Left ventricle myocardium inferior (tissue), 1 donor: ENCODE measurements at places on chromosomes 6 and 20.

DNA sequence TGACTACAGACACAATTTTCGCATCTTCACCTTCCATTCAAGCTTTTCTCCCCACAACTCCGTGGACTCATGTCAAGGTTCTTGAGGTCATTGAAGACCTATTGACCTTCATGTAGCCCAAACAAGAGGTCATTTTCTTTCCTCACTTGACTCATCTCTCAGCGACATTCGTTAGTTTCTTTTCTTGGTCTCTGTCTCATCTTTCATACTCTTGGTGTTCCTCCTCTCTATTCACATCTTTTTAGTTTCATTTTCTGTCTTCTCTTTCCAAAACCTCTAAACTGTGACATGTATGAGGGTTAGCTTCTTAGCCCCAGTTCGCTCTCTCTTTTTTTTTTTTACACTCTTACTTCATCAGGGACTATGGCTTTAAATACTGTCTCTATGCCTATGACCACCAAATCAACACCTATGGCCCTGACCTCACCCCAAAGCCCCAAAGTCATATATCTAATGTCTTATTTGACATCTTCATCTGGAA lies 128.6 kb upstream of the BACH2 start:
- DNase-seq: no peak
- peaks cover 7% of the 10 kb centered on the region for H3K4me1 ChIP-seq
- H3K4me3 ChIP-seq: no peak overlapping the region
- H3K27me3 ChIP-seq: no peaks in the 10 kb centered on the region

- H3K4me3 ChIP-seq: no peak overlapping the region
- no peak overlapping the region for H3K27ac ChIP-seq
- H3K27me3 ChIP-seq: no peaks in the 10 kb centered on the region
Observed at GRCh38 chr6:98639089-98639635, 195.2 kb upstream of the POU3F2 start.

DNA sequence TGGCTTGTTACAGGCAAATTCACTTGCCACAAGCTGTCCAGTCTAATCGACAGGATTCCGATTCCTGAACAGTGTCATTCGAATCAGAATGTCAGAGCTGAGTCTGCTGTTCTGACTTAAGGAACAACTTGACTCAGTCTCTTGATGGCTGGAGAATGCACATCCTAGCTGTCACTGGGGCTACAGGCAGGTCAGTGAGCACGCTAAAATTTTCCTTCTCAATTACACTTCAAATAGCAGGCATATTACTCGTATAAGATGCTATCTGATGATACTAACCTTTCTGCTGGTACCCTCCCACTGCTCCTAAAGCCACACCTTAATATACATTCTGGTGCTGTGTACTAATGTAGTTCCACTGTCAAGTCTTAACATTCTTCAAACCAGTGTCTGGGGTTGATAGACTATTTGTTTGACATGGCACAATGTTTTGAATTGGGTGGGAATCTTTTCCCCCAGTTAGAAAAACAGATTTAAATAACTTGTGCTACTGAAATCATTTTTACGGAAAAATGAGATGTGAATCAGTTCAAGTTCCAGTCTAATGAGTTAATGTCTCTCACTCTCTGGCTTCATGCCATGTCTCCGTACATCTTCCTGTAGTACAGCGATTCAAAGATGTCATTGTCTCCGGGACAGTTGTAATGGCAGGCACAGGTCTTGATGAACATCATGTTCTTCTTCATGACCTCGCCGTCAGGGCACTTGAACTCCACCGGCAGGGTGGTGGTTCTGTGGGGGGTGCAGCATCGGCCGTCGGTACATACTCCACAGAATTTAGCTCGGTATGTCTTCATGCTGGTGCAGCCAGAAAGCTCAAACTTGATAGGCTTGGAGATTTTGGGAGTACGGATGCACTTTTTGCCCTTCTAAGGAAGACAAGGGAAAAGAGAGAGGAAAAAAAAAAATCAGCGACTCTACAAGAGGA lies 2.2 kb downstream of the CCN2 start:
- DNase-seq: no peak
- peaks cover 47% of the 10 kb centered on the region for H3K4me1 ChIP-seq
- H3K36me3 ChIP-seq: peaks cover 3% of the 10 kb centered on the region
- peak overlapping the region; percentile 97 for H3K27ac ChIP-seq
- peak overlapping the region; percentile 80 for H3K4me3 ChIP-seq

GRCh38 chr6:3523966-3524365 lies 67.1 kb upstream of the SLC22A23 start:
- H3K36me3 ChIP-seq: no peaks in the 10 kb centered on the region
- no peak overlapping the region for H3K4me3 ChIP-seq
- H3K27me3 ChIP-seq: peaks cover 83% of the 10 kb centered on the region
- H3K27ac ChIP-seq: no peak overlapping the region

GRCh38 chr6:67887747-67888545 lies 747.1 kb upstream of the ADGRB3 start:
- no peak overlapping the region for H3K4me3 ChIP-seq
- no peaks in the 10 kb centered on the region for H3K4me1 ChIP-seq
- DNase-seq: no peak

DNA sequence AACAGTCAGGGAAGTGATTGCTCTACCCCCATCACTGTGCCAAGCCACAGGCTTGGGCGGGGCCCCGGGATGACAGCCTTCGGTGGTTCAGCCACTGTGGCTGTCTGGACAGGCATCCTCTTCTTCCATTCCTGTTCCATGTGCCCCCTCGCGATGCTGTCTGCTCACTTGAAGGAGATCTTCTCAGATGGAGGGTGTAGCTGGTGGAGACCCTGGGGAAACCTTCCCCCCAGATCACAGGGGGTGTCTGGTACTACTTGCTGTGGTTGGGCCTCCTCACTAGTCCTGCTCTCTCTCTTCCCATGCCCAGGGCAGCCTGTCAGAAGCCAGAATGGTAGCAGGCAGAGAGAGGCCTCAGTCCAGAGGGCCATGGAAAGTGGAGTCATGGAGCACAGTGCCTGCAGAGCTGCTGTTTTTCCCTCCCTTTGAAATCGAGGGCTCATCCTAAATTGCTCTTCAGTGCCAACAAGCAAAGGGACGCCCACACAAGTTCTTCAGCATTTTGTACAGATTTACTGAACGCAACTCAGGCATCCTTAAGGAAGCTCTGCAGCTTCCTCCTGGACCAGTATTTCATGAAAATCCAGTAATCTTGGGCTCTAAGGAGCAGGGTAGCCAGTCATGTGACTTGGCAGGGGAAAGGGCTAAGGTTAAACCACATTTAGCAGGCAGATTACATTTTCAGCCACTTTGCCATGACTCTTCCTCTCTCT lies 326.6 kb downstream of the ZFAND3 start:
- H3K27ac ChIP-seq: no peak overlapping the region
- peaks cover 3% of the 10 kb centered on the region for H3K36me3 ChIP-seq
- DNase-seq: no peak
- H3K27me3 ChIP-seq: no peaks in the 10 kb centered on the region
- peaks cover 41% of the 10 kb centered on the region for H3K4me1 ChIP-seq

DNA sequence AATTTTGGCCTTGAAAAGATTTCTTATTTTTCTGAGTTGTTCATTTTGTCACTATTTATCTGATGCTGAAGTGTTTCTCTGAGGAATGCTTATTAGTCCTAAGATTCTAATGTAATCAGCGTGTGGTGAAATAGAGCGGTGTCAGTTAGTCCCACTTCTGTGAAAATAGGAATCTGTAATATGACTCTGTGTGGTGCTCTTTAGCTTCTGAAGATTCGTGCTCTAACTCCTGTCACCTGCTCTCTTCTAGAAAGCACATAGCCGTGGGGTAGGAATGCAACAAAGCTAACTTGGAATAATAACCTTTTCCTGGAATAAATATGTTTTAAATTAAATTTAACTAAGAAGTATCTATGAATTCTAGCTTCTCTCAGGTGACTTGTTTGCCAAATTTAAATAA lies 90.4 kb downstream of the BCKDHB start:
- H3K27ac ChIP-seq: peak overlapping the region; percentile 59
- no peaks in the 10 kb centered on the region for H3K36me3 ChIP-seq
- H3K4me1 ChIP-seq: peaks cover 28% of the 10 kb centered on the region
- H3K4me3 ChIP-seq: no peak overlapping the region

DNA sequence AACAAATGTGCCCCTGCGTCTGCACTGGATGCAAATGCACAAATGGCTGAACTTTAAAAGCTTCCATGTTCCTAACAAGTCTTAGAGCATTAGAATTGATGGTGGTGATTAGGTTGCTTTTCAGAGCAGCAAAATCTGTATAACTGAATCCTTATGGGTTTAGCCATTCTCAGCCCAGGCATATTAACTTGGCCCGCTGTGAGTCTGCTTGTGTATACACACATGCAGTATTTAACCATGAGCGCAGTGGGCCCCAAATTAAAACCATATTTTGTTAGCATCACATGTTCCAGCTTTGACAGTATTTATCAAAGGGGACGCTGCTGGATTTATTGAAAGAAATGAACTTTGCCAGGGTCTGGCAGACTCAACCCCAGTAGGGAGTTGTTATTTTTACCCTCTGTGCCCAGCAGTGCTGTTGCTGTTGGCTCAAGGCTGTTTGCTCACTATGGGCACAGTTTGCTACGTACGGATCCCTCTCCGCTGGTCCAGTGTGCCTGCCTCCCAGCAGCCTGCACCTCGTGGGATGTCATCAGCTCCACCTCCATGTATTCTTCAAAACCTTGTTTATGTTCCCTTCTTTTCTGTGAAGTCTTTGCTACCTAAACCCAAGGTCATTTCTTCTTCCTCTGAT lies 144.7 kb downstream of the QRSL1 start:
- no peak for DNase-seq
- H3K36me3 ChIP-seq: no peaks in the 10 kb centered on the region
- H3K27me3 ChIP-seq: no peaks in the 10 kb centered on the region
- H3K27ac ChIP-seq: no peak overlapping the region
- no peaks in the 10 kb centered on the region for H3K4me1 ChIP-seq
